ENCODE measurements at places on chromosomes 13 and 19. TPM values are rescaled to one million over a fixed set of nuclear protein-coding genes. Genes with fewer than 3 reads are reported as not detected.

ARRDC2 gene
- 17.4 TPM for total RNA-seq

SIRT6 gene
- 10.4 TPM for total RNA-seq

ZNF625 gene
- 5.0 TPM for total RNA-seq

HMG20B gene
- 37.0 TPM for total RNA-seq

NANOS3 gene
- 0.68 TPM for total RNA-seq

MIER2 gene
- 16.3 TPM for total RNA-seq

KLK3 gene
- not detected for total RNA-seq

FPR2 gene
- 0.95 TPM for total RNA-seq

CYP2A13 gene
- total RNA-seq: not detected

CYP4F2 gene
- total RNA-seq: not detected

LHFPL6 gene
- 63.7 TPM for total RNA-seq

PRKD2 gene
- 9.6 TPM for total RNA-seq

ITGBL1 gene
- 8.6 TPM for total RNA-seq

TEX101 gene
- not detected for total RNA-seq

SDHAF1 gene
- total RNA-seq: 9.7 TPM

PRRG2 gene
- 0.76 TPM for total RNA-seq

ZNF66 gene
- 1.4 TPM for total RNA-seq

MEF2B gene
- total RNA-seq: 1.4 TPM

TMC4 gene
- total RNA-seq: 0.97 TPM

C19orf38 gene
- total RNA-seq: 1.5 TPM

SUGP1 gene
- total RNA-seq: 34.9 TPM

CGB7 gene
- not detected for total RNA-seq

TEX26 gene
- not detected for total RNA-seq

DNAJC3 gene
- total RNA-seq: 30.0 TPM
